ENCODE measurements at places on chromosomes 11 and 22.
A peak's percentile ranks its signal among the peaks of the same experiment; 100 is the strongest.

GRCh38 chr11:116065986-116066385 is 561.8 kb upstream of the CADM1 start:
- no peak for DNase-seq

DNA sequence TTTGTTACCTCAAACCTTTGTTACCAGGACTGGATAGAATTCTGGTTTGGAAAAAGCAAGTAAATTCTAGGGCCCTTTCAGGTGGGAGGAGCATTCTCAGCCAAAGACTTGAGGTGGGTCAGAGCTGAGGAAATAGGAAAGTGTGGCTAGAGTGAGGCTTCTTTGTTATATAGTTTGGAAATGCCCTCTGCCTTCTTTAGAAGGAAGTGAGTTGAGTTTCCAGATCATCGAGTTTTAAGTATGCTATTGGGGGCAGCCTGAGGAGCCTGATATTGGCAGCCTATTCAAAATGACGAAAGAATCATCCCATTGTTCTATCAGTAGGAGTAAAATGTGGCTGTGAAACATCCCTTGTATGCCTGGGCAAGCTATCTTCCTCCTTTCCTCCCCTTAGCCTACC is 134.1 kb downstream of the ARHGAP42 start:
- no peak for DNase-seq

DNA sequence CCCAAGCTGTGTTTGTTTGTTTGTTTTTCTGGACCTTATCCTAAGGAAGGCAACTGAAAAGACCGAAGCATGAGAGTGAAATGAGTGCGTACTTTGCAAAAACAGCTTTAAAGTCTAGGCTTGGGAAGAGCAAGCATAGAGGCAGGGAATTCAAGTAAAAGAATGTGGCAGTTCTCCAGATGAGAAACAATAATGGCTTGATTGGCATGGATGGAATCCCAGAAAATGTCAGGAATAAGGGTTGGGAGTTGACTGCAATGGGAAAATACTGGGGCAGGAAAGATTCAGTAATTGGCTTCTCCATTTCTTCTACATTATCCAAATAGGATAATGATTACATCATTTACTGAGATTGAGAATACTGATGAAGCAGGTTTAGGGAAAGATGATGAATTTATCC is 17.5 kb downstream of the SAAL1 start:
- no peak for DNase-seq

GRCh38 chr11:65615950-65616574 is 486 bp downstream of the PCNX3 start:
- peak; percentile 76 for DNase-seq

GRCh38 chr11:133714471-133715375 is 130.6 kb downstream of the SPATA19 start:
- no peak for DNase-seq

DNA sequence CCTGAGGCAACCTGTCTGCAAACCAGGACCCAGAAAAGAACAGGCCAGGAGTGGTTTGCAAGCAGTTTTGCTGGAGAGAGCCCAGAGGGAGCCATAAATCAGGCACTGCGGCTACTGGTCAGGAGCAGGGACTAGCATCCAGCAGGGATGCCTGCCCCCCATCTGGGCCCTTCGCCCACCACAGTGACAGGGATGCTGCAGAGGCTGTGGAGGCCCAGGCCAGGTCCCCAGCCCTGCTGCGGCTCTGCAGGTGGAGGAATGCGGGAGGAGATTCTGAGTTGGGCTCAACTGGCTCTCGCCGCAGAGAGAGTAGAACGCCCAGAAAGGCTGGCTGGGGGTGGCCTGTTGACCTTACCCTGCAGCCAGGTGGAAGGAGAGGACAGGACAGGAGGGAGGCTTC is 16.4 kb upstream of the NEFH start:
- DNase-seq = no peak

GRCh38 chr22:44390613-44390970 is 77.8 kb upstream of the SHISAL1 start:
- DNase-seq = no peak

DNA sequence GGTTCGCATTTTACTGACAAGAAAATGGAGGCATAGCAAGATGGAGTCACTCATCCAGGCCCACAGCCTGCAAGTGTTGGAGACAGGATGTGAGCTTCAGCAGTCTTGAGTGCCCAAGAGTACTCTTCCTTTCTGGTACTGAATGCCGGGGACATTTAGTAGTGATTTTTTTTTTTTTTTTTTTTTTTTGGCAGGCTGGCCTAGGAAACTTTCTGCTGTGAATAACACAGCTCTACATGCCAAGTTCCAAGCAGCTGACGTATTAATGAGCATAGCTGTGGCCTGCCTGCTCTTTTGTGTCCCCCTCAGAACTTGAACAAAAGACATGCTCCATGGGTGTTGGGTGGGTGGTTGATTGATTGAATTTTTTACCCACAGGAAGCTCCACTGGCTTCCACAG is 195.5 kb upstream of the CADM1 start:
- no peak for DNase-seq

DNA sequence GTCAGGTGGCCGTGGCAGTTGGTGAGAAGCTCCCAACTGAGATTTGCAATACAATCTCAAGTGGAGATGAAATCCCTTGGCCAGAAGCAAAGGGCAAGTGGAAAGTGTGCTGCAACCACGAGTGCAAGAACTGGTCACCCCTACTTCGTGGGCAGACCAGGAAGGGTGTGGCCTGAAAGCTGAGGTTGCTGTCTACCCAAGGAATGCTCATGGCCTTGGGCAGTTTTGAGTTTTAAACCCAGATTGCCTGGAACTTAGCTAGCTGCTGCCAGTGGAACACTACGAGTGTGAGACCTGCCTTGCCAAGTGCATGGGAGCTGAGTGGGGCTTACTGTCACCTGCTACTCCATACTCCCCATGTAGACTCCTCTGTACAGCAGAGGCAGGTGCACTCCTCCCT is 113.3 kb upstream of the FAT3 start:
- no peak for DNase-seq
